CD4-positive, alpha-beta memory T cell (primary cell): ENCODE measurements at places on chromosomes 16 and 17. TPM values are rescaled to one million over a fixed set of nuclear protein-coding genes. Genes with fewer than 3 reads are reported as not detected.

The KRT23 gene
- not detected for total RNA-seq

The RNF222 gene
- 0.15 TPM for total RNA-seq

- DNase-seq, result no peak
Measured at GRCh38 chr17:4472286-4472685, 26.4 kb upstream of the SPNS2 start.

DNA sequence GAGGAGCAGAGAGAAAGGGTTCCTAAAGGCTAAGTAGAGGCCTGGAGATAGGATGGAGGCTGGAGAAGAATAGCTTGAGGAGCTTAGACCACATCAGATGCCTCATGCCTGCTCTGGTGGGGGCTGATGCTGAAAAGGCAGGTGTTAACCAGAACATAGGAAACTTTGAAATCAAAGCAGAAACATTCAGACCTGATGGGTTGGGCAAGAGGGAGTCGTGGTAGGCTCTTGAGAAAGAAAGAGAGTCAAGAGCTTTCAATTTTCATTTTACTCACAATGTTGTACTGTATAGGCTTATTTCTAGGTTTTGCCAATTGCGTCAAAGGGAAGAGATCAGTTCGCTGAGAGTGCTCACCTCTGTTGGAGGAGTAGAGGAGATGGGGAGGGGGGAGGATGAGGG lies 406.6 kb upstream of the SALL1 start:
- no peak for DNase-seq

DNA sequence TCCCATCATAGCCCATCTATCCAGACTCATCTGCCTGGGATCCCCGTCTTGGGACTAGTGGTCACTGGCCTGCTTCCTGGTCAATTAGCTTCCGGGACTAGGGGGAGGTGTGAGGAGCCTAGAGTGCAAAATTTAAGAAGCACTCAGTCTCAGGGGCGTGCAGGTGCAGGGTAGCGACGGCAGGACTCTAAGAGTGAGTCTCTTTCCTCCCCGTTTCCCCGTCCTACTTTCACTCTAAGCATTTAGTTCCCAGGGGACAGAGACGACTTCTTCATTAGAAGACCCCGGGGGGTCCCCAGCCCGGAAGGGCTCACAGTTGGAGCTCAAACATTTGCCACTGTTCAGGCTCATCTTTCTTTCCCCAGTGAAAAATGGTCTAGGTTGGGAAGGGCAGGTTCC lies 677 bp upstream of the ZNHIT3 start:
- no peak for DNase-seq

GRCh38 chr17:49452661-49453060 lies 38.0 kb upstream of the PHB1 start:
- DNase-seq, result no peak

- no peak for DNase-seq
Measured at GRCh38 chr16:14211856-14212543, 140.9 kb downstream of the MRTFB start.

DNA sequence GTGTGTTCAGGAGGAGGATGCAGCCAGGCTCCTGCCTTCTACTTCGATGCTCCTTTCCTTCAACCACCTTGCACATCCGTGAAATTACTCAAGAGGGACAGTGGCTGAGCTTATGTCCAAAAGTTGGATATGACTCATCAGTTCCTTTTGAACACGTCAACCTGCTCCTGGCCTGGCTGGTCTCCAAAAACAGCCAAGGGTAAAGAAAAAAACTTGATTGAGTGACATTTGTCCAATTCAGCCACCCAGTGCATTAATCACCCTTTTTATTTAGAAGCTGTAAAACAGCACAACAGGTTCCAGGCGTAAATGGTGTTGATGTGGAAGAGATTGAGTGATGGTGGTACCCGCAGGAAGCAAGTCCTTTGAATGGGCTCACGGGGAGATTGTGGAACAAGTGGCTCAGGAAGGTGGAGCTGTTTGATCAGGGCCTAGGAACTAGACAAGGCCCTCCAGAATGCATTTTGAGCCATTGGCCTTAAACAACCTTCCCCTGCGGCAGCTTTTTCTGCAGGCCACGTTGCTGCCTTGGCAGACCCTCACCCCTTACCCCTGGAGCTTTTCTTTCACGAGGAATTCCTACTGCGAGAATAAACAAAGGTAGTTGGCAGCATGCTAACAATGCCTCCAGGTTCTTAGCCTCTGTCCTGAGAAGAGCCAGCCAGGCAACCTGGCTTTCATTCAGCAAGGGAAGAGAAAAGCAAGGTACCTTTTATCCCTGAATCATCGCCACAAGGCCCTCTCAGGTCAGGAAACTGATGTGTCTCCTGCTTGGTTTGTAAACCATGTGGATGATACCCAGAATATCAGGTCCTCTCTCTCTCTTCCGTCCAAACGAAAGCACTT lies 173.3 kb upstream of the CACNG5 start:
- no peak for DNase-seq
